HFFc6 (cell line): ENCODE measurements at places on chromosomes 7 and 10.

GRCh38 chr10:99430116-99430450 is 341 bp downstream of the GOT1 start:
- DNase-seq, result no peak

- peak; percentile 63 for DNase-seq
Measured at GRCh38 chr10:22824984-22825383, 102.9 kb upstream of the ARMC3 start.

GRCh38 chr10:51800725-51801424 is 101.5 kb upstream of the CSTF2T start:
- no peak for DNase-seq

DNA sequence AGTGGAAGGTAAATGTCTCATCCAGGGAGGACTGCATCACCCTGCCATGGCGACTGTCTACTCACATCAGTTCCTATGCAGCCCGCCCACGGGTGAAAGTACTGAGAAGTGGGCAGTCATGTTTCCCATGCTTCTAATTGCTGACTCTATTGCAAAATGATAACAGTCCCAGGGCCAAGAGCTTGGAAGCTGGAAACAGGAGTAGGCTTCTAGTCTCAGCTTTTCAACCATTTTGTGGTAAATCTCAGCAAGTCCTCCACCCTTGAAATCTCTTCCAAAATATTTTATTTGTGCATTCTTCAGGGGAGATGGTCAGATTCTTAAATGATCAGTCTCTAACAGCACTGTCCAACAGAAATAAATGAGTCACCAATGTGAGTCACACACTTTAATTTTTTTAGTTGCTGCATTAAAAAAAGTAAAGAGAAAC is 48.1 kb upstream of the TARP start:
- DNase-seq, result peak; percentile 66

DNA sequence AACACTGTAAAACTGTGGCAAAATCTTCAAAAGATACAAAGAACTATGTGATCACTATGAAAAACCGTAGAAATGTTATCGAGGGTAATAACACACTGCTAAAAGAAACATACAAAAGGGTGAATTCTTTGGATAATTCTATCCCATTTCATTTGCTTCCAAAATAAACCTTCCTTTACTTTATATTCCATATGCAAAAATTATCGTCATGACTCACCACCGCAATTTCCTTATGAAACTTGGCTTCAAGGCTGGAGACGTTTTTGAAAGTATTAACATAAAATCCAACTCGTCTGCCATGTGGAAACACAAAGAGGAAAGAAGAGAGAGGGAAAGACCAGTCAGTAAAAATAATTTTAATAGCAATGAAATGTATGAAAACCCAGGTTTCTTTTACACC is 165.2 kb downstream of the AMPH start:
- DNase-seq, result no peak

DNA sequence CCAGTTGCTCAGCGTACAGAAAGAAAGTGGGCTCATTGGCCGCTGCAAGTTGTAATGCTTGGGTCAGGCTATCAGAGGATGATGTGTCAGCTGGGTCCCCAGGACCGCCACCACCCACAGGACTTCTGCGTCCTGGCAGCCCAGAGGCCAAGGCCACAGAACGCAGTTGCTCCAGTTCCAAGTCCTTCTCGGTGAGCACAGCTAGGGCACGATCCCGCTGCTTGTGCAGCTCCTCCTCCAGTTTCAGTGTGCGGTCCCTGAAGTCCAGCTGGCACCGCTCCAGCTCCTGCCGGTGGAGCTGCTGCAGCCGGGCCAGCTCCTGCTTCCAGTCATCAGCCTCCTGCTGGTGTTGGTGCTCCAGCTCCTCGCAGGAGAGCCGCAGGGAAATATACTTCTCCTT is 3.0 kb downstream of the GCC1 start:
- DNase-seq, result no peak

DNA sequence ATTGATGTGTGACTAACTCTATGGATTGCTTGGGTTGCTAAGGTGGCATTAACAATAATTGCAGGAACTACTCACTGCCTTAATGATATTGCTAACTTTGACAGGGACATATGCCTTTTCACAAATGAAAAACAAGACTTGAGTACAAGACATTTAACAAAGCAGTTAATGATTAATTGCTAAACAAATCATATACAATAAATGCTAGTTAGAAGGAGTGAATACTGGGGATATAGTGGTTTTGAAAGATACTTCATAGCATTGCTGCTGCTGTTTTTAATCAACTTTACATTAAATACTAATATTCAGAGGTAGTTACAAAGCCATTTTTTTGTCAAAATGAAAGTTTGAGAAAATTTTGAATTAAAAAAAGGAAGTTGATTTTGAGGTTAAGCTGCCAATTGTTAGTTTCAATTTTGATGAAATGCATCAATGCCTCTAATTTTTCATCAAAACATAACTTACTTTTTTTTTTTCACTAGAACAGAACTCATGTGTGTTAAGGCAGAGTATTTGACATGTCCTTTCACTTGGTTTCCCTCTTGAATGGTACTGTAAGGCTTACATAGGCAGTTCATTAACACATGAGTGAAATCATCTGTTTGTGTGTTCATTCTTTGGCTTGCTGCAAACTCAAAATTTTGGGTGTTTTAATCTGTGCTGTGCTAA is 106.2 kb upstream of the SEMA3D start:
- DNase-seq, result no peak

- no peak for DNase-seq
Measured at GRCh38 chr7:45415265-45415664, 158.9 kb upstream of the ADCY1 start.

- no peak for DNase-seq
Measured at GRCh38 chr10:16363741-16364140, 73.1 kb upstream of the PTER start.

DNA sequence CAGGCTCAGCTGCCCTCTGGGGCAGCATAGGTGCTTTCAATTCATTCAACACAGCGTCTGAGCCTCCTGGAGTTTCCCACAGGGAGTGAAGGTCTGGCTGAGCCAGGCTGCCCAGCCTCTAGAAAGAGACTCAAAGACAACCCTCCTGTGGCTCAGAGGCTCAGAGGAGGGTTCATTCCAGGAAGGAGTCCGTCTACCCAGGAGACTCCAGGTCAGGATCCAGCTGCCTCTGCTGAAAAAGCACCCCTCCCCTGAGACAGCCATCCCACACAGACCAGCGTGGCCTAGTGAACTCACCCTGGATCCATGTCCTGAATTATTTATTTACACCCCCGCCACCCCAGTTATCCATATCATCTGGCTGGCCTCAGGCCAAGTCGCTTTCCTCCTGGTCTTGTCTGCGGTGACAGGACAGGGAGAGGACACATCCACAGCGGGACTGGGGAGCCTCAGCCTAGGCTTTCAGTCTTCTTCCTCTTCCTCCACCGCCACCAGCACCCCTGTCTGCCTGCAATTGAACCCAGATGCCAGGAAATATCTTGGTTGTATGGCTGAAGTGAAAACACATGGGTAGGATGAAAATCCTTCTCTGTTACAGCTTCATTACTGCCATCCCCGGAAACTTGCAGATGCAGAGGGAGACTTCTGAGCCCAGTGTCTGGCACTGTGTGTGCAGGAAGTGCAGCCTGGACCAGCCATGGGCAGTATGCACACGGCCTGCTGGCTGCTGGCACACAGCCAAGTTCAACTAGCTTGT is 44.0 kb upstream of the COL13A1 start:
- no peak for DNase-seq

DNA sequence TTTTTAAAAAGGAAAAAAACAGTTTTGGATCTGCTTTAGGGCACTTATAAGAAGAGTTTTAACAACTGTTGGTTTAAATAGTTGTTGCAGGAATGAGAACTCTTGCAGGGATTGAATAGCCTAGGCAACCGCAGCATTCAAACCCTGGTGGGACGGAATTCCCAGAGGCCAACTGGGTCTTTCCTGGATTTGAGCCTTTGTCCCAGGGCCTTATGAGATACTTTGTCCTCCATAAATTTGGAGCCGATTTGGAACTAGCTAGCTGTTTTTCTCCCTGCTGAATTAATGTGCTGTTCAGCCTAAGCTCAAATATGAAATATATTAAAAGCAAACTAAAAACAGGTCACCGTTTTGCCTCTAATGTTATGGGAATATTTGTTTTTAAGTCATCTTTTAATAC is 109.6 kb downstream of the LRMDA start:
- no peak for DNase-seq
